ENCODE measurements at places on chromosomes 6 and 20.

DNA sequence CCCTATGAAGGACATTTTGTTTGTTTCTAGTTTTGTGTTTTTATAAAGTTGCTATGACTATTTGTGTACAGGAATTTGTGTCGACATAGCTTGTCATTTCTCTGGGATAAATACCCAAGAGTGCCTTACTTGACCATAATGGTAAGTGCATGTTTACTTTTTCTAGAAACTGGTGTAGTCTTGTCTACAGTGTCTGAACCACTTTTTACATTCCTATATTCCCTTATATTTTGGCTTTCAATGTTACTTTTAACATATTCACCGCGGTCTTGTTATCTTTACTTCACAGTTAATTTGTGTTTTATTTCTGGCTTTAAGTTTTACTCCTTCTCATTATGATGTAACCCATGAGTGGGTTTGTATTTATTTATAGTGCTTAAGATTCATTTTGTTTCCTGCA lies 444.4 kb upstream of the RGS17 start:
- DNase-seq, result no peak

GRCh38 chr20:50133474-50134217 lies 19.9 kb downstream of the PEDS1 start:
- no peak for DNase-seq

GRCh38 chr20:20371681-20372080 lies 3.8 kb downstream of the INSM1 start:
- no peak for DNase-seq

- DNase-seq, result no peak
Measured at GRCh38 chr20:9867196-9867980, 28.5 kb upstream of the PAK5 start.

DNA sequence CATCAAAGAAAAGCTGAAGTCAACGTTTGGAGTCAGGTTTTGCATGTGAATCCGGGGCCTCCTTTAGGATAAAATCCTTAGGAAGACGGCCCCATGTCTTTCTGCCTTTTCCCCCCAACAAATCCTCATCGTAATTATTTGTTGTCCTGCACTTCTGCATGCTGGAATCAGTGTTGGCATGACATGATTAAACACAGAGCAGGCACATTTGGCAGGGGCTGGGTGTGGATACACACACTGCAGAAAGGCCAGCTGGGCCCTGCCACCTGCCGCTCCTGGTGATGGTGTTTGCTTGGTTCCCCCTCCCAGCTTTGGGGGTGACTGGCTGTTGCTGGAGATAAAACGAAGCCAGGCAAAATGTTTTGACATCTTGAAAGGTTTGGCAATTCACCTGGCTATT lies 46.3 kb upstream of the FOXA2 start:
- no peak for DNase-seq

DNA sequence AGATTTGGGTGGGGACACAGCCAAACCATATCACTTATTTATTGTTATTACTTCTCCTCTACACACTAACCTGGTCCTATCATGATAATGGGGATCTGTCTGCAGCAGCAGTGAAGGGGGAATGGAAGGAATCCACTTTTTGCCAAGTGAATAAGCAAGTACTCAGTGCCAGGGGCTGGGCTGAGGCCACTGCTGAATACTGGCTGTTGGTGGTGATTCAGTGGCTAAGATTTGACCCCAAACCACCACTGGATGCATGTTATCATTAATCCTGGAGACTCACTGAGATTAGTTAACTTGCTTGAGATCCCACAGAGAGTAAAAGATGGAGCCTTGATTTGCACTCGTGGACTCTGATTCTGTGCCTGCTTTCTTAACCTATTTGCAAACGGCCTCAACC lies 127.7 kb downstream of the TSHZ2 start:
- no peak for DNase-seq

- no peak for DNase-seq
Measured at GRCh38 chr6:2744778-2745177, 5.9 kb downstream of the MYLK4 start.

DNA sequence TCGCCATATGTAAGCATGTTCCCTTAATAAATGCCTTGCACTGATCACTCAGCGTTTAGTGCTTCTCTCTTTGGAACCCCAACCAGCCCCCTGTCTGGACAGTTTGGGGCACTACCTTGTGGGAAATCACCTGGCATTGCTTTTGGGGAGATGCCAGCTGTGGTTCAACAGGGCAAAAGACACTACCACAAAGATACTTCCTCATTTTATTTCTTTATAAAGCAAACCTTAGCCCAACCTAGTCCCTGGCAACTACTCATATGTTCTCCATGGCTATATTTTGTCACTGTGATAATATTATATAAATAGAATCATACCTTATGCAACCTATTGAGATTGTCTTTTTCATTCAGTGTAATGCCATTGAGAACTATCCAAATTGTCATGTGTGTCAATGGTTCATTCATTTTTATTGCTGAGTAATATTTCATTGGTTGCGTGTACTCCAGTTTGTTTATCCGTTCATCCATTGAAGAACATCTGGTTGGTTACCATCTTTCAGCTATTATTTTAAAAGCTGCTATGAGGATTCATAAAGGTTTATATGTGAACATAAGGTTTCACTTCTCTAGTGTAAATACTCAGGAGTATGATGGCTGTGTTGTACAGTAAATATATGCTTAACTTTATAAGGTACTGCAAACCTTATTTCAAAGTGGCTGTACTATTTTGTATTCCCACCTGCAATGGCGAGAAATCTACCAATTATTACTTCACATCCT lies 114.8 kb downstream of the MOXD1 start:
- peak; percentile 26 for DNase-seq

- DNase-seq, result no peak
Measured at GRCh38 chr20:61503106-61503505, 251.0 kb downstream of the CDH4 start.

- DNase-seq, result peak; percentile 94
Measured at GRCh38 chr6:89297695-89298351, 17.3 kb downstream of the GABRR2 start.

DNA sequence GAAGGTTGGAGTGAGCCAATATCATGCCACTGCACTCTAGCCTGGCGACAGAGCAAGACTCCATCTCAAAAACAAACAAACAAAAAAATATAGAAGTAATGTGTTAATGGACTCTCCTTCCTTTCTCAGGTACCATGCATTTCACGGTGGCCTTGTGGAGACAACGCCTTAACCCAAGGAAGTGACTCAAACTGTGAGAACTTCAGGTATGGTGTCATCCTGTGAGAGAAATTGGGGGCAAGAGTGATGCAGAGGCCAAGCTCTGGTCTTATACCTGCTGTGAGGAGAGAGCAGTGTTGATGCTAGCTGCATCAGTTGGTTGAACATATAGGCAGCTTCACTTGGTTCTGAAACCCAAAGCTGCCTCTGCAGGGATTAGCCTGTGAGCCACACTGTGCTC lies 6.2 kb downstream of the ITCH start:
- DNase-seq, result no peak

DNA sequence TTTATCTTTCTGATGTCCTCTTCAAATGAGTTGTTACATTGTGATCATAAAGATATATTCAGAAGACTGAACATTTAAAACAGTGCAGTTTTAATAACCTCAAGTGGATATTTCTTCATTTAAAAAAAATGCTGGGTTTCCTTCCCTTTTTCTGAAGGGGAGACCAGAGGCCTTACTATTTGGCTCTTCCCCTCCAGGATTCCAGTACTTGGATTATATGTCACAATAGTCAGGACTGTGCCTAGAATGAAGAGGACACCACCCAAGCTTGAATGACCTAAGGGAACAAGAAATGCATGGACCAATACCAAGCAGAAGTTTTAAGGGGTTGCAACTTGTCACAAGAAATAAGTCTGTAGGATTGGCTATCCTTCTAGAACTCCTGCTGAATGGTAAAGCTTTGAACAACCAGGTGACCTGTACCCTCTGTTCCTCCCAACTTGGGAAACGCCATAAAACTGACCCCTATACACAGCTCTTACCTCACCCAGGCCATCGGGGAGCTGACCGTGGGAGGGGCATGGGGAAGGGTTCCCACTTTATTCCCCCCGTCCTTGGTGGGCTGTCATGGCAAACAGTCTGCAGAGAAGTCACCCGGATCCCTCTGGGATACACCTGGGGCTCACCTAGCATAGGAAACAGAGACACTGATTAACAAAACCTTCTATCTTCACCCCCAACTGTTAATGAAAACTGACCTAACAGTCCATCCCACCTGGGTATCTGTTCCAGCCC lies 2.0 kb downstream of the FRS3 start:
- peak; percentile 41 for DNase-seq

GRCh38 chr20:51487565-51488268 lies 54.8 kb downstream of the NFATC2 start:
- no peak for DNase-seq

DNA sequence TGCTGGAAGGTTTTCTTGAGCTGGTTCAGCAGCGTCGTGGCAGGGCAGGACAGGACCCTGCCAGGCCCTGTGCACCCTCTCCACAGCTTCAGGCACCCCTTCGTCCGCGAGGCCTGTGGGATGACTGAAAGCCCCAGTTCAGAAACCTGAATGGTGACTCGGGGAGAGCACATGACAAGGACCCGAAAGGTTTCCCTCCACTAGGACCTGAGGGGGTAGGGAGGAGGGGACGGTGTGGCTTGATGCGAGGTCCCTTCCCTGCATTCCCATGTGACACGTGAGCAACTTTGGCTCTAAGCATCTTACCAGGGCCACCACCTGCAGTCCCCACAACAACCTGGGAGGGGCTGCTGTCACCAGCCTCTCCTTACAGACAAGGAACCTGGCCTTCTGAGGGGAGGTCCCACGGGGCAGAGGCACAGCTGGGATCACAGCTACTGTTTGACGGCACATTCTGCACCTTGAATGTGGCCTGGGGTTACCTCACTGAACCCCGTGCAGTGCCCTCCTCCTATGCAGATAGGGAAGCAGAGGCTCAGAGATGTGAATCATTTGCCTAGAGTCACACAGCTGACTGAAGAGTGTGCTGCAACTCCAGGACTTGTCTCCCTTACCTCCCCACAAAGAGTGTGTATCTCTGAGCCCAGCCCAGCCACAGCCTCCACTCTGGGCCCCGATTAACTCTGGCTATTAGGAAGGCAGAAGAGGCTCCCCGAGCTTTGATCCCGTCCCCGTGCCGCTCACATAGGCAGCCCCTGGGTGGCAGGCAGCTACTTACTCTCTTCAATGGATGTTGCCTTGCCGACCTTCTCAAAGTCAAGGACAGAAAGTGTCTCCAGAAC lies 84.6 kb downstream of the PTPN1 start:
- DNase-seq, result peak; percentile 22

- DNase-seq, result no peak
Measured at GRCh38 chr6:129750360-129750759, 40.4 kb upstream of the ARHGAP18 start.

DNA sequence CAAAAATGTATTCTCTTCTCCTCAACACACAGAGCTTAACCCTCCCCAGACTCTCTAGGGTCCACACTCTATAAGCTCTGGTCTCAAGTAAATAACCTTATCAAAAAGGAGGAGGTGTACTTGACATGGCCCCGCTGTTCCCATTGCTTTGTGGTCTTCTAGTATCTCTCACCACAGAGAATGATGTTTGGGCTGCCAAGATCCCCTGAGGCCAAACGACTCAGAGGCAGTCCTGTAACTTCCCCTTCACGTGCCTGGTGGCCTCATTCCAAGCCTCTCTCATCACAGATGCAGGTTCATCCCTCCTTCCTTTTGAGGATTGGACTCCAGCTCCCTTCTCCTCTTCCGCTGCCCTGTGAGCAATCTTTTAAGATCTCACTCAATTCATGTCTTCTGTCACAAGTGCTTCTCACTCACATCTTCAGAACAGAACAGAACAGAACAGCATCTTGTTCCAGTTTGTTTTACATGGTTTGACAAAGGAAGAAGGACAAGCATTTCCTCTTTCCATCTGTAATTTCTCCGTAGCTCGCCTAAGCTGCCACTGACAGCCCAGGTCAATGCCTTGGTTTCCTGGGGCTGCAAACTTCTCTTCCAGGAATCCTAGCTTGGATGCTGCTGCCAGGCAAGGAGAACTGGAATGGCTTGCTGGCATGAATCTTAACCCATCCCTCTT lies 541.5 kb downstream of the CD83 start:
- DNase-seq, result peak; percentile 88

DNA sequence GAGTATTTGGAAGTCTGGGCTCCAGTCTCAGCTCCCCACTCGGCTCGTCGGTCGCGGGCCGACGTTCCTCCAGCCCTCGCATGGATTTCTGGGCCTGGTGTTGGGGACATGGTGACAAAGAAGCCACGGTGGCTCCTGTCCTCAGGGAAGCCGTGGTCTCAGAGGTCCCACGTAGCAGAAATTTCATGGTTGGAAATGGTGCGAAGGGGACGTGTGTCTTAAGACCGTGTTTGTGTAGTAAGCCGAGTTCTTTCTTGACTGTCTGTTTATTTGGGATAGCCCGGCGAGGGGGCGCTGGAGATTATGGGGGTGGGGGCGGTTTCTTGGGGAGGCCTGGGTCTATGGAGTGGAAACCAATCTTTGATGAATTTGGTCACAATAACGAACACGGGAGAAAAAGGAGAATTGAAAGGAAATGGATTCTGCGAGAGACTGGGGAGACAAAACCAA lies 23.5 kb upstream of the MAP3K7 start:
- DNase-seq, result no peak

DNA sequence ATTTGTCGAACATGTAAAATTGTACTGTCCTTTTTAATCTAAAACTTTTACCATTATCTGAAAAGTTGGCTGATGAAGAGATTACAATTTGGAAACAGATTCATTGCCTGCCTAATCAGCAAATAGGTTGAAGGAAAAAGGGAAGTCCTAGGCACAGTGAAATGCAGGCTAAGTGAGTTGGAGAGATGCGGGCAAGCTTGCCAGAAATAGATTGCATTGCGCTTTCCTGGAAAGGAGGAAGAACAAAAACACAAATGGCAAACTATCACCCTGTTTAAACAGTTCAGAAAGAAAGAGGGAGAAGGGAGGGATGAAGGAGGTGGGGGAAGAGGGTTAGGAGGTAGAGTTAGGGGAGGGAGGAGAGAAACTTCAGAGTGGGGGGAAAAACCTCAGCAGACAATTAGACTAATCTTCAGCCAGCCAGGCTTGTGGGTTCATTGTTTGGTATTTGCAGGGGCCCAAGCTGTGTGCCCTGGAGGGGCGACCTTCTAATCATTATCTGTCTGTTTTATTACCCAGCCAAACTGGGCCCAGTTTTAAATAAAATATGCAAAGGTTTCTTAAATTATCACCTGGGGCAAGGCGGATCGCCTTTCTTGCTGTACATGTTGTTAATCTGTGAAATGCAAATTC lies 465.2 kb downstream of the TFAP2B start:
- DNase-seq, result no peak

- no peak for DNase-seq
Measured at GRCh38 chr6:157403686-157404051, 22.7 kb downstream of the ZDHHC14 start.

GRCh38 chr6:144744720-144745119 lies 459.6 kb downstream of the UTRN start:
- no peak for DNase-seq

All from HL-60 (cell line).